C1 segment of cervical spinal cord (tissue), 14 donors: ENCODE measurements at places on chromosomes 7 and 10.

- DNase-seq: no peak
Measured at GRCh38 chr10:131833013-131833412, 67.8 kb upstream of the PPP2R2D start.

DNA sequence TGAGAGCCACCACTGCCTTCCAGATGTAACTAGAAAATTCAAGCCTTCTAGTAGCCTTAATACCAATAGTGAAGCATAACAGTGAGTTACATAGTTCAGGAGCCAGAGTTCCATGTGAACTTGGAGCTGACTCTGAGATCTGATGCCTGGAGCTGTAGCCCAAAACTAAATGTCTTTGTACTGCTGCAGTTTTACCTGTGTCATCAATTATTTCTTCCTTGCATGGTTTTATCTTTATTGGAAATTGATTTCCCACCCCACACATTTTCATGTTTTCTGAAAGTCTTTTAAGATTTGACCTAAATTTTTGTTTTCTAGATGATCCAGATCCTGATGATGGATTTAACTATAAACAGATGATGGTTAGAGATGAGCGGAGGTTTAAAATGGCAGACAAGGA is 17.0 kb downstream of the OPN1SW start:
- no peak for DNase-seq

- DNase-seq: no peak
Measured at GRCh38 chr7:80699045-80699638, 60.7 kb downstream of the CD36 start.

- DNase-seq: no peak
Measured at GRCh38 chr7:80773787-80774508, 135.5 kb downstream of the CD36 start.

DNA sequence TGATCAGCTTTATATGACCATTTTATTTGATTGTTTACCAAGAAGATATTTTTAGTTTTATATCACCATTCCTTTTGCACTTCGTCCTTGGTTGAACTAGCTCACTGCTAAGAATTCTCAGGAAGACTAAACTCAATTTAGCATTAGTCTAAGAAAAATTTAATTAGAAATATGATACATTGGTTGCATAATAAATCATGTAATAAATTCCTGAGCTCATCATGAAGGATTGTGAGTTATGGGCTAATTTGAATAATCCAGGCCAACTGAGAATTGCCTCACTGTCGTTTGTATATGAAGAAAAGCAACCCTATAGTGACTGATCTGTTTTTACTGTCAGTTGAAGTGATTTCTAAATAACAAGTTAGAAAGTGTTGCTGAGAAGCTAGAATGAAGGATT is 725.5 kb downstream of the DNAJB9 start:
- no peak for DNase-seq

DNA sequence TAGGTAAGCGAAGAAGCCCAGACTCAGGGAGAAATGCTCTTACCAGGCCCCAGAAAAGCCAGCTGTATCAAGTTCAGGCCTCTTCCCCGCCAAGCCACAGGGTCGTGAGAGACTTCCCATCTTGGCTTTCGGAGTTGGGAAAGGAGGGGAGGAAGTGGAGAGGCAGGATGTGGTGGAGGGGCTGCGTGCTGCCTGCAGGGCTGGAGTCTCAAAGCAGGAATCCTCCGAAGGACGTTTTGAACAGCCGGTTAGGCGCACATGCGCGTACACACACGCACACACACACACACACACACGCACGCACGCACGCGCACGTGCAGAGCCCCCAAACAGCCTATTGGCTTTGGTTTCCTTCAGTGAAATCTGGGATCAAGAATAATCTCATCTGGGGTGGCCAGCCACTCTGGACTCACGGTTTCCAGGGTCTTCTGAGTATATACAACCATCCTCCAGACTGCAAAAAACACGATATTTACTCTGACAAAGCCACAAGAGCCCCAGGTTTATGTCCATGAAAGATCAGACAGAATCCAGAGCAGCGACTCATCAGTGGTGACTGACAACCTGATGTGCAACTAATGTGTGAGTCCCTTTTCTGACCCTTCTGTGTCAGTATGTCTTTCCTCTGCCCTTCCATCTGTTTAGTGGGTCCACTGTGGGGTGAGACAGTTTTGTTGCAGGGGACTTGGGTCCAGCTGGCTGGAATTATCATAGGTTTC is 115.0 kb upstream of the ZNF438 start:
- DNase-seq: no peak

- no peak for DNase-seq
Measured at GRCh38 chr10:71396084-71396710, 523 bp upstream of the CDH23 start.

- no peak for DNase-seq
Measured at GRCh38 chr10:70573599-70574506, 28.7 kb downstream of the PRF1 start.

- DNase-seq: no peak
Measured at GRCh38 chr10:5033061-5033778, 29.6 kb upstream of the AKR1C2 start.
